NCI-H1092 (cell line): ENCODE measurements at places on chromosomes 12 and 14.
A peak's percentile ranks its signal among the peaks of the same experiment; 100 is the strongest.

GRCh38 chr12:95557625-95558024 lies 6.3 kb upstream of the USP44 start:
- DNase-seq: no peak

DNA sequence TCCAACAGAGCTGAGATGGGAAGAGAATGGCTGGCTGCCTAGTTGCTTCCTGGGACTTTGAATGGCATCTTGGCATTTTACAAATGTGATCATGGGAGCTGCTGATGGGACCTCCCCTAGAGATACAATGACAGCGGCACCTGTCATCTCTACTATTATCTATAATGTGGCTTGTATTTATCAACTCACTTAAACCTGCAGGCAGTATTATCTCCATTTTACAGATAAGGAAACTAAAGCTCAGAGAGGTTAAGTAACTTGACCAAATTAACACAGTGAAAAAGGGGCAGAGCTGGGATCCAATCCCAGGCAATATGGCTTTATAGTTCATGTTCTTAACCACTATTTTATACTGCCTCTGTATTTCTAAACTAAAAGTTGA lies 111.7 kb downstream of the CHST11 start:
- DNase-seq: no peak

- DNase-seq: no peak
These were observed 50.4 kb downstream of the GXYLT1 start for GRCh38 chr12:42094277-42094676.

- no peak for DNase-seq
These were observed 1.9 kb downstream of the GPHN start for GRCh38 chr14:66509874-66510273.

- DNase-seq: no peak
These were observed 75.4 kb downstream of the FUT8 start for GRCh38 chr14:65487783-65488494.

GRCh38 chr12:64028541-64028940 lies 184.0 kb downstream of the SRGAP1 start:
- no peak for DNase-seq

DNA sequence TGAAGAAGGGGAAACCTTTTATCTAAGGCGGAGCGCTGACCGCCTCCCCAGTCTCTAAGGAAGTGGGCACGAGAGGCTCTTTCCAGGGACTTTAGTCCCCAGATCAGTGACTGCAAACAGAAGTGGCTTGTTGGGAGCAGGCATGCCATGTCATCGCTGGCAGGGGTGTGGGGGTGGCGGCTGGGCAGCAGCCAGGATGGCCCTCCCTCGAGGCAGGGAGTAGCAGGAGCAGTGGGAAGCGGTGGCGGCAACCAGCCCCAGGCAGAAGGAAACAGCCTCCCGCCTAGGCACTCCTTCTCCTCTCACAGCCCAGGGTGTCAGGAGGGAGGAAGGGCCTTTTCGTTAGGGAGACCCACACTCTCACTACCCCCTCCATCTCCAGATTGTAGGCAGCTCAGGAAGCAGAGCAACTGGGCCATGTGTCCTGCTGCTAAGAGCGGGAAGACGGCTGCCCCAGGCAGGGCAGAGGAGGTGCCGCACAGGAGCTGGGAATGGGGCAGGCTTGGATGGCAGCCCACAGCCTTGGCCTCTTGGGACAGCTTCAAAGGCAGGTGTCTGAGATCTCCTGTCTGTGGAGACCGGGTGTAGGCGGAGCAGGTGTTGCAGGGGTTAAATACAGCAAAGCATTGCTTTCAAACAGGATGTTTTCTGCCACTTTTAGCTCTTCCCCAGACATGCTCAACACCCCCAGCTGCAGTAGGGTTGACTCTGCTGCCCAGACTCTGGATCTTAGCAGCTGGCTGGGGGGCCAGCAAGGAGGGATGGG lies 21.8 kb downstream of the VDR start:
- peak; percentile 67 for DNase-seq

GRCh38 chr12:32566663-32567295 lies 112.3 kb upstream of the DNM1L start:
- DNase-seq: no peak

DNA sequence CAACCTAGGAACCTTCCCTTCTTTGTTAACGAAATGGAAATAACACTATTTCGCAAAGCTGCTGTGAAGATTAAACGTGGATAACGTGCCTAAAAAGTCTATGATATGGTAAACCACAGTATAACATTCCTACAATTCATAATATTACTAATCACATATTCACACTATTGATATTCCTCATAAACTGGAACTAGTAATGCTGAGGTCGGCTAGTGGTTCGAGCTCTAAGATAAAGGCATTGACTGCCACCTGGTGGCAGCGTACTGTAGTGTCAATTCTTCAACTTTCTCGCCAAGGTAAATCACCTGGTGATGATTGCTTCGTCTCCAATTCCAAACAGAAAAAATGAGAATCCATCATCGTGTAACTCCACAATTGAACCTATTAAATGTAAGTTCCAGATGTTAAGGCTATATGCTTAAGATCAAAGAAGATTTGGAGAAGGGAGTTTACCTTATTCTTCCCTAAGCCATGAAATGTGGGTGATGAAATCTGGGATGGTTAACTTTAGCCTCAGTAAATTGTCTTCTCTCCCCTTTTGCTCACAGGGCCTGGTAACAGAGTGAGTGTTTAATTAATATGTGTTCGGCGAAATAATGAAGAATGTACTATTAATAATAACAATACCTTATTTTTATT lies 197.5 kb upstream of the TMEM132C start:
- no peak for DNase-seq

GRCh38 chr12:112638420-112638819 lies 153.1 kb upstream of the RPH3A start:
- no peak for DNase-seq

- no peak for DNase-seq
These were observed 42.3 kb downstream of the TTC9 start for GRCh38 chr14:70683983-70684382.

DNA sequence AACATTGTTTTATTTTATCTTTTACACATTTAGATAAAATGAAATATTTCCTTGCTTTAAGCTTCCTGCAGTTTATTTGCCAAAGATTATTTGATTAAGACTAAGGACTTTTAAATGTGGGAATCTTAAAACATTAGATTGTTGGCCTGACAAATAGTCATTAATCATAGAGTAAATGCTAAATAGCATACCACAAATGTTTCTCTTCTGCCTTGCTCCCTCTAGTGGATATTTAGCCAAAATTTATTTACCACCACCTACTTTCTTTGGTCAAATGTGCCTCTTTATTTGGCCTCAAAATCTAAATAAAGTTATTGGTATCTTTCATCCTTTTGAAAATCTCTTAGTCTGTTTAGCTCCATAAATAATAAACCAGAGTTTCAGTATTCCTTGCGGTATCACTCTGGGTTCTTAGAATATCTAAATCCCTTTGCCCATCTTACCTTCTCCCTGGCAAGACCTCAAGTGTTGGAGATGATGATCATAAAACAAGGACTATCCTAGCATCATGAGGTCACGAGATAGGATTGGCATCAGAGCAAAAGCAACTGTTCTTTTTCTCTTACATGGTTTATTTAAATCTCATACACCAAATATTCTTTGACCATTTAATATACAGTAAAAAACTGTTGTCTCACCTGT lies 150.6 kb upstream of the AEBP2 start:
- DNase-seq: peak; percentile 24

GRCh38 chr12:67957383-67957782 lies 31.9 kb upstream of the IFNG-AS1 start:
- DNase-seq: peak; percentile 65

GRCh38 chr12:52193991-52194390 lies 2.2 kb upstream of the KRT80 start:
- no peak for DNase-seq

- peak; percentile 43 for DNase-seq
These were observed 144.2 kb downstream of the PLEKHA5 start for GRCh38 chr12:19273482-19274330.

GRCh38 chr12:49621651-49622500 lies 1.5 kb upstream of the PRPF40B start:
- no peak for DNase-seq
